ENCODE measurements at places on chromosomes 12 and 14.
A peak's percentile ranks its signal among the peaks of the same experiment; 100 is the strongest.

GRCh38 chr14:94113908-94114588 is 3.5 kb downstream of the IFI27 start:
- DNase-seq = no peak

GRCh38 chr14:88168498-88169165 is 154.4 kb downstream of the KCNK10 start:
- DNase-seq = peak; percentile 71

DNA sequence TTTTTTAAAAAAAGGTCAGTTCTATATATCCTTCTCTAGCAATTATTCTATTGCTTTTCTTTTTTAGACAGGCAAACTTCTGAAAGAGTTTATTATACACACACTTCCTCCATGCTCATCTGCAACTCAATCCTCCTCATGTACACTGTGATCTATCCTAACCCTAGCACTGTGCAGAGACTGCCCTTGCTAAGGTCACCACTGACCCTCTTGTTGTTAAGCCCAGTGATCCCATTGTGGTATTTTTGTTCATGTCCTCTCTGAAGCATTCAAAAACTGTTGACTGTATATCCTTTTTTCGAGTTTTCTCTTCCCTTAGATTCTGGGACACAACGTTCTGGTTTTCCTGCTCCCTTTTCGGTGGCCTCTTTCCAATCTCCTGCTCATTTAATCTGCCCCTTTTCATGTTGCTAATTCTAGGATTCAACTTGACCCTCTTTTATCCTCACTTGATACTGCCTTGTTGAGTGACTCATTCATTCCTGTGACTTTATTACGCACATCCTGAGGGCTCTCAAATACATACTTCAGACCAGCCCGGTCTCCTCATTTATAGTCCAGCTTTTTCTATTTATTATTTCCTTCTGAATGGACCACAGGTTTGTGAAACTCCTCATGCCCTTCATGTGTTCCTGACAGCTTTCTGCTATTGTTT is 53.9 kb upstream of the PTPRB start:
- DNase-seq = no peak

- no peak for DNase-seq
Measured at GRCh38 chr14:69096781-69097475, 56.0 kb downstream of the DCAF5 start.

GRCh38 chr14:29311983-29312382 is 545.4 kb downstream of the FOXG1 start:
- no peak for DNase-seq

GRCh38 chr12:48580831-48581230 is 11.0 kb upstream of the LALBA start:
- no peak for DNase-seq

DNA sequence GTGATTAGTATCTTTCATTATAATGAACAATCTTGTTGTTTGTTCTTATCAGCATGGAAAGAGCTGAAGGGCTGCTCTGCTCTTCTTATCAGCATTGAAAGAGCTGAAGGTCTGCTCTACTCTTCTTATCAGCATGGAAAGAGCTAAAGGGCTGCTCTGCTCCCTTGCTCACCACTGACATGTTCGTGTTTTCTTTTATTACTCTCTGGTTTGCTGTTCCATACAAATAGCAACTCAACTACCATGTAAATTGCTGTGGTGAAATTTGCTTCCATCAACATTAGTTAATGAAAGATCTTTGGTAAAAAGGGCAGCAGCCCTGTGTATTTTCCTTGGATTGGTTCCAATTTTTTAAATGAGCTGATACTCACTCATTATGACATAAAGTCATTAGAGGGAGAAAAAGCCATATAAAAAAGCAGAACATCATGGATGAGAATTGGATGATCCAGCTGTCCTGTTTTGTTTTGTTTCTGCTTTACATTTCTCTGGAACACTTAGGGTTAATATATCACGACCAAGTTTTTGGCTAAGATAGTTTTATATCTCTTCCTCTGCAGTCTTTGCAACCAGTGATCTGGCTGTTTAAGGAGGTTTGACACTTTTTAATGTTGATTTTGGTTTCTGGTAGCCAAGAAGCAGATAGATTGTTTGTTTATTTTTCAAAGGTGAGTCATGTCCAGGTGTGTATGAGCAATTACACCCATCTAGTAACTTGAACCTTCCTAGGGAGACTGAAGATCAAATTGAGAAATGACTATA is 356.6 kb downstream of the CEP128 start:
- DNase-seq = no peak

Measured in stimulated activated CD8-positive, alpha-beta memory T cell treated with anti-CD3 and anti-CD28 coated beads, Interleukin-4, amount 100 ng/mL, for 48 hours (primary cell).